ENCODE measurements at places on chromosomes 7 and 10.

DNA sequence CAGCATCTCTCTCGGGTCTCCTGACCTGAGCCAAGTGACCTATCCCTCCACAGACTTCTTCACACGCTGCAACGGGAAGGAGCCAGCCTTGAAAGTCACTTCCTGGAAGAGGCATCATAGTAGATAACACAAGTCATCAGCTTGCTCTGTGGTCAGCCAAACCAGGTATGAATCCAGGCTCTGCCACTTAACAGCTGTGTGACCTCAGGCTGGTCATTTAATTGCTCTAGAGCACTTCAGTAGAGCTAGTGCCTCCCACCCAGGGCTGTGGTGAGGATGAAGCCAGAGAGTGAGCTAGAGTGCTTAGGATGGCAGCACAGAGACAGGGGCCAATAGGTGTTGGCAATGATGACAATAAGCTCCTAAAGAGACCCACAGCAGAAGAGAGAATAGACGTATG lies 247.7 kb upstream of the ZMIZ1 start:
- no peak for DNase-seq

GRCh38 chr10:127527320-127527719 lies 21.8 kb upstream of the NPS start:
- no peak for DNase-seq

DNA sequence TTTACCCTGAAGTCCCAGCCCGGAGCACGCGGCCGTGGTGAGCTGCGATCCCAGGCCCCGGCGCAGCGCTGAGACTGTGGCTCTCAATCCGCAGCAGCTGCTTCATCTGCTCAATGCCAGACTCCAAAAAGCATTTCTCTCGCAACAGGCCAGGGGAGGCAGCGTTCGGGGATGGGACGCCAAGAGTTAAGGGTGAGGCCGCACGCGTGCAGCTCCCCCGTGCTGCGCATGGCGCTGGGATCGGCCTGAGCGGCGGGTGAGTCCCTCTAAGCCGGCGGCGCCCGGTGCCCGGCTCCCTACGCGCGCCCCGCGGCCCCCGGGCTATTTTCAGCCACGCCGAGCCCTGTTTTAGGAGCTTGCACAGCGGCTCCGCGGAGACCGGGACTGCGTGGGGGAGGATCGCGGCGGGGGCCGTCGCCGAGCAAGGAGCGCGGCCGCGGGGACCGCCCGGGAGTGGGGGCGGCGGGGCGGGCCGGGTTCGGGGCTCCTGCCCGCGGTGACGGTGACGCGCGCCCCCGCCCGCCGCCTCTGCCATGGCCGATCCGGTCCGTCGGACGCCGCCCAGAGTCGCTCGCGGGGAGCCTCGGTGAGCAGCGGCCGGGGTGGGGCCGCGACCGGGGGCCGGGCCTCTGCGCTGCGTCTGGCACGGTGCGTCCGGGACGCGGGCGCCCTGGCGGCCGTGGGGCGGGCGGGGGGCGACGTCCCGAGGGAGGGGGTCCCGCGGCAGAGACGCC lies 29.4 kb upstream of the JAKMIP3 start:
- no peak for DNase-seq

- DNase-seq: no peak
Measured at GRCh38 chr10:124677749-124678556, 66.2 kb downstream of the FAM53B start.

DNA sequence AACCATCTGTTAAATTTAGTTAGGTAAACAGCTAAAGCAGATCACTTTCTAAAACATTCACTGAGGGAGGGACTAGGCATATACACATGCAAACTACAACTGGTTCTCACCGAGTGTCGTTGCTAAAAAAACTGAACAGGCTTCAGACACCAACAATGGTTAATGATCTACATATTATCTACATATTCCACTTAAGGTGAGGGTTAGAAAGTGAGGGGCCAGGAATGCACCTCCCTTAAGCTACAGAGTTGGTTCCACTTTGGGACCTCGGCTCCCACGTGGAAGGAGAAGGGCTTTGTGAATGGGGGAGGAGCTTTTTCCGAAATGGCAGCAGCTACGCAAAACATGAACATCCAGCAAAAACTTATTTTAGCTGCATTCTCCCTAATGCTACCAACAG lies 5.8 kb downstream of the CTBP2 start:
- DNase-seq: no peak

- no peak for DNase-seq
Measured at GRCh38 chr7:25586513-25586912, 358.2 kb upstream of the NPVF start.

GRCh38 chr10:106424981-106425380 lies 739.5 kb downstream of the SORCS1 start:
- DNase-seq: no peak

GRCh38 chr7:70406950-70407209 lies 725.1 kb upstream of the GALNT17 start:
- no peak for DNase-seq

- no peak for DNase-seq
Measured at GRCh38 chr10:17340144-17340829, 112.2 kb downstream of the VIM start.

DNA sequence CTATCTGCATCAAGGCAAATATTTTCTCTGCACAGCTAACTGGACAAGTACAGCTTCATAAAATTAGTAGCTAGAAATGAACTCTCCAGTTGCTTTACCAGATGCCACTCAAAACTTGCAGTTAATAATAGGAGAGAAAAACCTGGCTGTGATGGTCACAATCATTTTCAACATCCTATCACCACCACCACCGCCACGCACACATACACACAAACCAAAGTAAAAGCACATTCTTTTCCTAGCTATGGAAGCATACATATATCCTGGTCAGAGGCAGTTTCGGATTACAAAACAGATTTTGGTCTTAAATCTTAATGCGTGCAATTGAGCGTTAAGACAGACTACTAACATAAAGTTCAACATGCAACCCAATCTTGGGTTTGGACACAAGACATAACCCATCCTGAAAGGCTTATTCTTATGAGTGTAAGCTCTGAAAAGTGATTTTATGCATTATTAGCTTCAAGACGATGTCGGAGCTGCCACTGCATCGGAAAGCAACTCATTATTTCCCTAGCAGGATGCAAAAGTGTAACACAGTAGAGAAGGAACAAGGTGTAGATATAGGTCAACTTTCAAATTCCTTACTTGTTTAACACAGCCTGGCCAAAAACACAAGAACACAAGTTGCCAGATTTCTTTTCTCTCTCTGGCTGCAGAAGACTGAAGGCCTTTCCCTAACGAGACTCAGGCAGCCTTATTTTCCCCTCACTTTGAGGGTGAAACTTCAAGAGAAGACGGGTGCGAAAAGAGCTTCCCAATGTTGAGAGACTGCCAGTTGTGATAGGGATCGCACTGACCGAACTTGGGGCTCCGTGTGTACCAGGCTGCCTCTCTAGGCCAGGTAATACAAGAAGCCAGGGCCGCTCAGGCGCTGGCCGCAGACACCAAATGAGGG lies 1.2 kb downstream of the CACUL1 start:
- DNase-seq: no peak

DNA sequence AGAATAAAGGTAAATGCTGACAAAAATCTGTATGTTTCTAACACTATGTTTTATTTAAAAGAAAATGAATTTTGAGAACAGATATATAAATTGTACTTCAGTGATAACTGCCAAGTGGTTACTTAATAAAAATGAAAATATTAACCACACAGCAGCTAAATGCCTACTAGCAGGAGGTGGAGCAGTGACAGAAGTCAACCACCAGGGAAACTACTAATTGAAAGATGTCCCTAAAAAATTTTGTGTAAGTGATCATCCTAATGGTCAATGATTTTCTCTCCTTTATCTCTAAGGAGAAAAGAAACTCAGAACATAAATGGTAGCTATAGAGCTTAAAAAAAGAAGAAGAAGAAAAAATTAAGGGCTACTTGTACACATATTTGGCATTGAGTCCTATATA lies 22.9 kb downstream of the WNT16 start:
- no peak for DNase-seq

- DNase-seq: no peak
Measured at GRCh38 chr7:116591202-116592040, 66.6 kb downstream of the CAV1 start.

- DNase-seq: peak; percentile 70
Measured at GRCh38 chr10:104197364-104197763, 34.8 kb downstream of the CFAP43 start.

DNA sequence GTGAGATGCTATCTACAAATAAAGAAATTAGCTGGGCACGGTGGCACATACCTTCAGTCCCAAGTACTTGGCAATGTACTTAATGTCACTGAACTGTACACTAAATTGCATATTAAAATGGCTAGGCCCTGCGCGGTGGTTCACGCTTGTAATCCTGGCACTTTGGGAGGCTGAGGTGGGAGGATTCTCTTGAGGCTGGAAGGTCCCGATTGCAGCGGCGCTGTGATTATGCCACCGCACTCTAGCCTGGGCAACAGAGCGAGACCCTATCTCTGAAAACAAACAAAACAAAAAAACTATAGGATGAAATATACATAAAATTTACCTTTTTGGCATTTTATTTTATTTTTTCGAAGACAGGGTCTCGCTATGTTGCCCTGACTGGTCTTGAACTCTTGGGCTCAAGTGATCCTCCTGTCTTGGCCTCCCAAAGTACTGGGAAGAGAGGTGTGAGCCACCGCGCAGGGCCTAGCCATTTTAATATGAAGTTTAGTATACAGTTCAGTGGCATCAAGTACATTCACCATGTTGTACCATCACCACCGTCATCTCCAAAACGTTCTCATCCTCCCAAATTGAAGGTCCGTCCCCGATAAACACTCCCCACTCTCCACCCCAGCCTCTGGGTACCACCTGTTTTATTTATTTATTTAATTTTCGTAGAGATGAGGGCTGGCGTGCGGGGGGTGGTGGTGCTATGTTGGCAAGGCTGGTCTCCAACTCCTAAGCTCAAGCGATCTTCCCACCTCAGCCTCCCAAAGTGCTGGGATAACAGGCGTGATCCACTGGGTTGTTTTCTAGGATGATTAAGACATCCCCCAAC lies 1.3 kb upstream of the EIF3B start:
- no peak for DNase-seq

- peak; percentile 62 for DNase-seq
Measured at GRCh38 chr10:25758041-25758457, 176.0 kb upstream of the MYO3A start.

DNA sequence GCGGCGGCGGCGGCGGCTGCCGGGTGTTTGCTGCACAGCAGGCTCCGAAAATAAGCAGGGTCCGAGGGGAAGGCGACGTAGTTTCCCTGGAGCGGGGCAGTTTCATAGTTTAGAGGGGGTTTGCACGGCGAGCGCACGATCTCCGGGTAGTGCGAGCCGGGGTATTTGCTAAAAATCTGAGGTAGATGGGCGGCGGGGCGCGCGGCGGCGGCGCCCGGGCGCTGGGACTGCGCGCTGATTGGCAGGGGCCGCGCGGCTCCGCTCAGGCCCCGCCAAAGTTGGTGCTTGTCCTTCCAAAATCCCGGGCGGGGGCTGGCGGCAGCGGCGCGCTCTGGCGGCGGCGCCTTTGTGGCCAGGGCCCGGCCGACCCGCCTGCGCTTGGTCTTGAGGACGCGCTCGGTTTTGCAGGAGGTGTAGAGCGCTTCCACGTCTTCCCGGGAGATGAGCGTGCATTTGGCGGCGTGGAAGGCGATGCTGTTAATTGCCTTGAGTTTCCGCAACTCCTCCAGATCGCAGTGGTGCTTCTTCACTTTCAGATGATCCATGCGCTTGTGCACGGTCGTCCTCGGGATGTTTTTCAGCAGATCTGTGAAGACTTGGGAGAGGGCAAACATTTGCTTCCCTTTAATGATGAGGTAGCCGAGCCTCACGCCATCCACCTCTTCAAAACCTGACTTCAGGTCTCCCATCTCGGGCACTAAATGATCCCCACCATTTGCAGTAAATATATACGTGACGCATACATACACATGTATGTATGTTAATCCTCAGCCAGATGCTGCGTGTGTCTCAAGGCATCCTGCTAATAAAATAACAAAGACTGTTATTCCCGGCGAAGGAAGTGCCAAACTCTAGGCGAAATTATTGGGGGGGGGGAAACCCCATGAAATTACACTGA lies 8.1 kb downstream of the SKIDA1 start:
- peak; percentile 12 for DNase-seq

GRCh38 chr10:3085785-3086567 lies 18.6 kb downstream of the PFKP start:
- no peak for DNase-seq

- peak; percentile 21 for DNase-seq
Measured at GRCh38 chr10:109977382-109977806, 30.4 kb upstream of the ADD3 start.

DNA sequence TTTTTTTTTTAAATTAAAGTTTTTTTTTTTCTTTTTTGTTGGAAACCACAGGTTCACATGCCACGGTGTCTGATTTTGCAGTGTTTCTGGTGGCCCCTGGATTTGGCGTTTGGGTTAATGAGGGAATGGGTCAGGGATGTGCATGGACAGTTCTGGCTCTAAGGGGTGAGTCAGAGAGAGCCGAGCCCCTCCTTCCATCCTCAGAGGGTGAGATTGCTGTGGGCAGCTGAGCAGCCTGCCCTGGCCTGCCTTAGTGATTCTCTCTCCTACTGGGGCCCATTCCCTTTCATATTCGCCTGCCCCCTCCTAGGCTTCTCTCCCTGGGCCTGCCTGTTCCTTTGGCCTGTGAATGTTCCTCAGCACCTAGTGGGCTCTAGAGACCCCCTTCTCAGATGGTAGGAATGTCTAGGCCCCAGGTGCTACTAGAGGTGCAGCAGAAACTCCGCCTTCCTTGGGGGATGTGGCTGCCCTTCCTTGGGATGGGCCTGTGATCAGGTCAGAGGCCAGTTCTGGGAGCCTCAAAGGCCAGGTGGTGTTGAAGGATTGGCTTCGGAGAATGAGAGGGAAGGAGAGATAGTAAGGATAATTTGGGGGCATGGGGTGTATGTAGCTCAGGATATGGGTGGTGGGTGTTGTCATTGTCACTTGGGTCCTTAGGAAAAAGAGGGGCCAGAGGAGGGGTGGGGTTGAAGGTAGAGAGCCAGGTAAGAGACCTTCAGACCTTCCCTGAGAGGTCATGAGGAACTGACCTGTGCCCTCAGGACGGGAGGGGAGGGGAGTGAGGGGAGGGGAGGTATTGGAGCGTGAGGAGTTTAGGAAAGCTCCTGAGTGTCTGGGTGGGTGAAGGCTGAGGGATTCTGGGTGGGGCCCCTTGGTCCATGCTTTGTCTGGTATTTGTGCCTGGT lies 19.8 kb downstream of the TSPAN14 start:
- DNase-seq: no peak

DNA sequence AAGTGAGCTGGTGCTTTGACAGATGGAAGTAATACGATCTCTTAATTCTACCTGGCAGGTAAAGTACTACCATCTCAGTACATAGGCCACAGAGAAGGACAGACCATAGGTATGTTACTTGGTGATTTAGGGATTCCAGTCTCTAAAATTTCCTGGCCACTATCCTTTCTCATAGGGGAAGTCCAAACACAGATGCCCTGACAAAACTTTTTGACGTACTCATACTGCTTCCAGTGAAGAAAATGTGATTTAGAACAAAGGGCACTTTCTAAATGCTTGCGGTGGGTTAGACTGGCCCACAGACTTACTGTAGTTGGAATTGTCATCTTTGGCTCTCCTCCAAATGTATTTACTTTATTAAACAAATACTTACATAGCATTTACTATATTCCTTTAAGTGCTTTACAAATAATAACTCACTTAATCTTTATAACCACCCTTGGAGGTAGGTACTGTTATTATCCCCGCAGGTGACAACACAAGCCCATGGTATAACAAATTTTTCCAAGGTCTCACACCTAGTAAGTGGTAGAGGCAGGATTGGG lies 3.0 kb downstream of the PI4K2A start:
- no peak for DNase-seq

Data from DMS153 (cell line).